GM23338 (cell line): ENCODE measurements at places on chromosomes 12 and 14.

- DNase-seq, result no peak
Measured at GRCh38 chr12:716506-716905, 35.9 kb upstream of the WNK1 start.

- DNase-seq, result no peak
Measured at GRCh38 chr14:63730659-63731058, 2.8 kb upstream of the SGPP1 start.

DNA sequence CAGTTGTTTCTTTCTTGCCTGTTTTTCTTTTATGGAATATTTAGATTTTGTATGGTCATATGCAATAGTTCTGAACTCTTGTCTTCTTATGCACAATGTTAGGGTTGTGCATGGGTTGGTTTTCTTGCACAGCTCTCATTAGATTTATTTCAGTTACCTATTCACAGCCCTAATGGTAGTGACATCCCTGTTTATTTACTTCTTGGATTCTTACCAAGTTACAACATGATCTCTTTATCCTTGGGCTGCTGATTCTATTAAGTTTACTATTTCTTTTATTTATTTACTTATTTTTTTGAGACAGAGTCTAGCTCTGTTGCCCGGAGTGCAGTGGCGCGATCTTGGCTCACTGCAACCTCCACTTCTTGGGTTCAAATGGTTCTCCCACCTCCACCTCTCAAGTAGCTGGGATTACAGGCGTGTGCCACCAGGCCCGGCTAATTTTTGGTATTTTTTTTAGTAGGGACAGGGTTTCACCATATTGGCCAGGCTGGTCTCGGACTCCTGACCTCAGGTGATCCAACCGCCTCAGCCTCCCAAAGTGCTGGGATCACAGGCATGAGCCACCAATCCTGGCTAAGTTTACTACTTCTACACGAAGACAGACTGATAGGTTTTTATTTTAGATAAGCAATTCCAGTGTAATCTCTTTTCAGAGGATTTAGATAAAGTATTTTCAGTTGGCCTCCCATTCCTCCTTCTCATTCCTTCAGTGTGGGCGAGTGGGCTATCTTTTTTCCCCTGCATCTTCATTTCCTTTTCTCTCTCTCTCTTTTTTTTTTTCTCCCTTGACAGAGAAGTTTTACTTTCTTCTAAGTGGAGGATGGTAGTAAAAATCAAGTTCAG lies 395.1 kb upstream of the RGS6 start:
- no peak for DNase-seq

DNA sequence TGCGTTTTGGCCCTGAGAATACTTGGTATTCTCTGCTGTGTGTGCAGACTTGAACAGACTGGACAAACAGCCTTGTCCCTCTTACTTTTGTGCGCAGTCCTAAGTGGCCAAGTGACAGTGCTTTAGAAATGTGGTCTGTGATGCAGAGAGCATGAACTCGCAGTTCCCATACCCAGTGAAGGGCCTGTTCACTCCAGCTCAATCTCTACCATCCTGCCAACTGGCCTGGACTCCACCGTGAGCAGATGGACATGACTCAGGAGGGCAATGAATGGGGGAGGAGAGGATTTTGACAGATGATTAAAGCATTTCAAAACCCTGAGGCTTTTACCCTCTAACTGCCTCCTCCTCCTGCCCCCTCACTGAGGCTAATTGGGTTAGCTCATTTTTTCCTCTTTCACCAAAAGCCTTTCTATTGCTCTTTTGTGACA lies 62.5 kb upstream of the PYGL start:
- no peak for DNase-seq

GRCh38 chr12:120231316-120232011 lies 30.6 kb upstream of the RPLP0 start:
- DNase-seq, result peak; percentile 87

GRCh38 chr14:103948442-103948841 lies 6.1 kb upstream of the RD3L start:
- no peak for DNase-seq

- no peak for DNase-seq
Measured at GRCh38 chr14:79704041-79704807, 507.1 kb downstream of the DIO2 start.

GRCh38 chr12:94180558-94181296 lies 32.4 kb downstream of the PLXNC1 start:
- no peak for DNase-seq

GRCh38 chr14:104885973-104886689 lies 21.1 kb downstream of the CEP170B start:
- no peak for DNase-seq
